Upper lobe of left lung (tissue), 6 donors: ENCODE measurements at places on chromosomes 6 and 20. TPM values are rescaled to one million over a fixed set of nuclear protein-coding genes. Genes with fewer than 3 reads are reported as not detected.

Gene CST4
- total RNA-seq = not detected

DNA sequence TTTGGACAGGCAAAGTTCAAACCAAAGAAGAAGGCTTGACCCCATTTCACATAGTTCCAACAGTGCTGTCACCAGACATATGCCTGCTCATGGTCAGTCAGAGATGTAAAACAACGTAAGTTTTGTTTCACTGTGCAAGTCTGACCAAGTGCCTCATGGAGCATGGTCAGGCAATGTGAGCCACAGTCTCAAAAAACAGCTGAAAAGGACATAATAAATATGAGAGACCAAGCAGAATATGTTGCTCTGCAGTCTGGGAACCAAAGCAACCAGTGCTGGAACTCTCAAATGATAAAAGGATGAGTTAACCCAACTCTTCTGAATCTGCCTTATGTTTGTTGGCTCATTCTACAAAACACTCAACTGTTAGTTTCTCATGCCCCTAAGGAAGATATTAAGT, 39.9 kb upstream of the DST start:
- DNase-seq = no peak
- peak overlapping the region; percentile 4 for H3K27ac ChIP-seq
- peaks cover 9% of the 10 kb centered on the region for H3K4me1 ChIP-seq
- H3K27me3 ChIP-seq = no peaks in the 10 kb centered on the region
- no peaks in the 10 kb centered on the region for H3K36me3 ChIP-seq
- no peak overlapping the region for H3K4me3 ChIP-seq

Gene EPPIN
- not detected for total RNA-seq

DNA sequence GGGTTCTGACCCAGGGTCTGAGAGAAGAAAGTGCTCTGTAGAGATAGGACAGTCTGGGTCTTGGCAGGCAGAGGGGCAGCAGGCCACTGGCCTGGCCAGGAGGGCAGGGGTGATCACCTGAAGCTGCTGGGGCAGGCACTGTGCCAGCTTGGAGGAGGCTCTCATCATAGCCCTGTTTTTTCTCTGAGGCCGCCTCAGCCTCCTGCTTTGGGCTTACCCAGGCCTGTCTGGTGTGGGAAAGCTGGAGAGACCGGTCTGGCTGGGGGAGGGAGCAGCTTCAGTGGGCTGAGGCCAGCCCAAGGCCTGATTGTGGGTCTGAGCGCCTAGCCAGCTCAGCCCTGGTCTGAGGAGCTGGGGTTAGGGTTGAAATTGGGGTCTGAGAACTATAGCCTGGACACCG, 3.9 kb downstream of the LPIN3 start:
- H3K27ac ChIP-seq = no peak overlapping the region
- no peak overlapping the region for H3K4me3 ChIP-seq
- H3K4me1 ChIP-seq = peaks cover 15% of the 10 kb centered on the region
- DNase-seq = no peak
- H3K36me3 ChIP-seq = peaks cover 1% of the 10 kb centered on the region

Gene TREML2
- total RNA-seq = 0.67 TPM

DNA sequence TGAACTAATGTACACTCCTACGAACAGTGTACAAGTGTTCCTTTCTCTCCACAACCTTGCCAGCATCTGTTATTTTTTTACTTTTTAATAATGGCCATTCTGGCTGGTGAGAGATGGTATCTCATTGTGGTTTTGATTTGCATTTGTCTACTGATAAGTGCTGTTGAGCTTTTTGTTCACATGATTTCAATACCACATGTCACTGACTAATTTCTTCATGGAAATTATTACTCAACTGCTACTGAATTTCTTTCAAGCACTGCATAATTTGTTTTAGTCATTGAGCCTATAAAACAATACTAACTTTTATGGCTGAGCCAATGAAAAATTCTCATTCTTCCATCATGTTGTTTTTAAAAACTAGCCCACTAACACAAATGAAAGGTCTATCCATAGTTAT, 115.4 kb downstream of the FRK start:
- H3K27me3 ChIP-seq = no peaks in the 10 kb centered on the region

Gene MLIP
- total RNA-seq = 0.47 TPM

- no peaks in the 10 kb centered on the region for H3K4me1 ChIP-seq
- peaks cover 43% of the 10 kb centered on the region for H3K27me3 ChIP-seq
- no peaks in the 10 kb centered on the region for H3K36me3 ChIP-seq
- no peak overlapping the region for H3K27ac ChIP-seq
- H3K4me3 ChIP-seq = no peak overlapping the region
- DNase-seq = no peak
These were observed 185.9 kb downstream of the TRIM27 start for GRCh38 chr6:28737750-28738395.

DNA sequence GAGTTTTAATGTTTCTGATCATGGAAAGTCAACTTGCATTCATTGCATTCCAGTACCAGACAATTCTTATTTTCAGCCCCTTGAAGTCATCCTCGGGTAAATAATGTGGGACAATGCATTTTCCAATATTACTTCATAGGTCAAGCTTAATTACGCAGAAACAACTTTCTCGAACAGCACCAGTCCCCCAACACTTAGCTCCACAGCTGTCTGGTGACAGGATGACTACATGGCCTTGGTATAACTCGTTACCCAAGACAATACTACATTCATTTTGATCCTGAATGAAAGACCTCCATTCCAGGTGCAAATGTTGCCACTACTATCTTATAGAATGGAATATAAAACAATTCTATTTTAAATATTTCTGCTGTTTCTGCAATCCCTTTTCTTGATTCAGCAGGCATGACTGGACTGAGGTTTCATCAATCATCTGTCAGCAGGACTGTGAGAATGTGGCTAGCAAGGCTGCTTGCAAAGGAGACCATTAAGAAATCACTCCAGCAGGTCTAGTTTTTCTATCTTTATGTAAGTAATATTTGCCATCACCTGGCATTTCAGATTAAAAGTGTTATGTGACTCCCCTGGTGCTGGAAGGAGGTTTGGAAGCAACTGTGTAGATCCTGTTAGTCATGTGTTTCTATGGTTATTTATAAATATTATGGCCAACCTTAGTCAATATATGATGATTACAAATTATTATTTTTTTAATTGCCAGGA, 147.9 kb downstream of the HAO1 start:
- no peaks in the 10 kb centered on the region for H3K36me3 ChIP-seq
- no peak for DNase-seq
- H3K4me3 ChIP-seq = no peak overlapping the region

GRCh38 chr6:64580346-64580745, 944.7 kb downstream of the PHF3 start:
- H3K4me1 ChIP-seq = no peaks in the 10 kb centered on the region
- no peaks in the 10 kb centered on the region for H3K27me3 ChIP-seq
- H3K36me3 ChIP-seq = no peaks in the 10 kb centered on the region
- no peak for DNase-seq

Gene OPRM1
- not detected for total RNA-seq

Gene SLC22A1
- 1.5 TPM for total RNA-seq

GRCh38 chr6:133965817-133966360, 12.9 kb downstream of the TBPL1 start:
- H3K4me1 ChIP-seq = peaks cover 3% of the 10 kb centered on the region
- DNase-seq = no peak
- no peak overlapping the region for H3K4me3 ChIP-seq
- no peaks in the 10 kb centered on the region for H3K36me3 ChIP-seq

Gene GUCA1A
- not detected for total RNA-seq

Gene MYT1
- total RNA-seq = 0.09 TPM

GRCh38 chr6:33936886-33937285, 133.1 kb upstream of the MLN start:
- DNase-seq = no peak
- no peak overlapping the region for H3K27ac ChIP-seq
- no peaks in the 10 kb centered on the region for H3K27me3 ChIP-seq
- no peaks in the 10 kb centered on the region for H3K36me3 ChIP-seq
- no peak overlapping the region for H3K4me3 ChIP-seq

GRCh38 chr20:54535033-54535432, 59.6 kb downstream of the DOK5 start:
- DNase-seq = no peak
- H3K36me3 ChIP-seq = no peaks in the 10 kb centered on the region
- H3K27me3 ChIP-seq = no peaks in the 10 kb centered on the region
- H3K4me1 ChIP-seq = no peaks in the 10 kb centered on the region
- no peak overlapping the region for H3K27ac ChIP-seq
- no peak overlapping the region for H3K4me3 ChIP-seq

Gene TMX4
- total RNA-seq = 29.5 TPM

Gene OR2B6
- not detected for total RNA-seq

- H3K4me1 ChIP-seq = peaks cover 3% of the 10 kb centered on the region
- no peak overlapping the region for H3K4me3 ChIP-seq
- H3K27me3 ChIP-seq = no peaks in the 10 kb centered on the region
- H3K36me3 ChIP-seq = no peaks in the 10 kb centered on the region
These were observed 26.2 kb upstream of the FOXP4 start for GRCh38 chr6:41519745-41520699.

Gene RUNX2
- total RNA-seq = 12.2 TPM

DNA sequence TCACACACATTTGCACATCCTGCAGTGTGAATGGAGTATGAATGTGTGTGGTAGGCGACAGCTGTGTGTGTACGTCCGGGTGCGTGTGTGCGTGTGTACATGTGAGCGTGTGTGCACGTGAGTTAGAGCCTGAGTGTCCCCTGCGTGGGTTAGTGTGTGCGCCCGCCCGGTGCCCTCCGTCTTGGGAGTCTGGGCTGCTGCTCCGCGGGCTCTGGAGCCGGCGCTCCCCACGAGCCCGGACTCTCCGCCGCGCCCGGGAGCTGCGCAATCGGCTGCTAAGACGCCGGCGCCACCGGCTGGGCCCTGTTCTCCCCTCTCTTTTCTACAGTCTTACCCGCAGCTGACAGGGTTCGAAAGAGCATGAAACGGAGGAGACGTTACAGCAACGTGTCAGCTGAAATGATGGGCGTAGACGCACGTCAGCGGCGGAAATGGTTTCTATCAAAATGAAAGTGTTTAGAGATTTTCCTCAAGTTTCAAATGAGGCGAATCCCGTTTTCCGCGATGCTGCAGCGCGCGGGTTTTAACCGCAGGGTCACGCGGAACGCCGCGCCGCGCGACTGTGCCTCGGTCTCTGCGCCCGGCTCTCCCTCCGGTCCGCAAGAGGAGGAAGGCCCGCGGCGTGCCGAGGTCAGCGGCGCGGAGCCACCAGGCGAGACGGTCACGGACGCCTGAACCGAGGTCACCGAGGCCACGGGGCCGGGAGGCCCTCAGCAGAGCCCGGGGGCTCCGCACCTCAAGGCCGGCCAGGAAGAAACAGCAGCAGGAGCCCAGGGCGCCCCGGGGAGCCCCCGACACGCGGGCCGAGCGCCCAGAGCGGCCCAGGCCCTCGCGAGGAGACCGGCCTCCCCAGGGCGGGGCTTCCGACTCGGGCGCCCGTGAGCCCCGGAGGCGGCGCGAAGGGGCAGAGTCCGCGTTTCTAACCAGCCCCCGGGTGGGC, 95.3 kb upstream of the BHLHE23 start:
- peak overlapping the region; percentile 83 for H3K27ac ChIP-seq
- peak overlapping the region; percentile 77 for H3K4me3 ChIP-seq
- H3K27me3 ChIP-seq = no peaks in the 10 kb centered on the region
- peaks cover 16% of the 10 kb centered on the region for H3K4me1 ChIP-seq

DNA sequence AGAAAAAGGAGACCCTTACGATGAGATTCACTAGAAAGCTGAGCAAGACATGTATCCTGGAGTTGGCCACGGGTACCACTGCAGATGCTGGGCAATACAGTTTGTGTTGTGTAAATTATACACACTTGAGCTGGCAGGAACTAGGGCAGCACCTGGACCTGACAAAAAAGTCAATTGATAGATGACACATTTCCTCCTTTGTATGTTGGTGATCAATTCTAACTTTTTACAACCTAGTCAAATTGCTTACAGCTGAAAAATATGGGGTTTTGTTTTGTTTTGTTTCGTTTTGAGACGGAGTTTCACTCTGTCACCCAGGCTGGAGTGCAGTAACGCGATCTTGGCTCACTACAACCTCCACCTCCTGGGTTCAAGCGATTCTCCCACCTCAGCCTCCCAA, 108.9 kb downstream of the UST start:
- H3K27ac ChIP-seq = no peak overlapping the region
- no peaks in the 10 kb centered on the region for H3K27me3 ChIP-seq
- no peak overlapping the region for H3K4me3 ChIP-seq
- no peaks in the 10 kb centered on the region for H3K4me1 ChIP-seq

- H3K27ac ChIP-seq = peak overlapping the region; percentile 20
- no peak overlapping the region for H3K4me3 ChIP-seq
- H3K27me3 ChIP-seq = no peaks in the 10 kb centered on the region
- no peak for DNase-seq
These were observed 985 bp upstream of the VNN2 start for GRCh38 chr6:132758689-132759088.

- H3K27me3 ChIP-seq = no peaks in the 10 kb centered on the region
- H3K4me1 ChIP-seq = no peaks in the 10 kb centered on the region
- H3K27ac ChIP-seq = no peak overlapping the region
- no peak for DNase-seq
- H3K36me3 ChIP-seq = peaks cover 15% of the 10 kb centered on the region
These were observed 44.1 kb downstream of the NUP153 start for GRCh38 chr6:17662585-17662984.

DNA sequence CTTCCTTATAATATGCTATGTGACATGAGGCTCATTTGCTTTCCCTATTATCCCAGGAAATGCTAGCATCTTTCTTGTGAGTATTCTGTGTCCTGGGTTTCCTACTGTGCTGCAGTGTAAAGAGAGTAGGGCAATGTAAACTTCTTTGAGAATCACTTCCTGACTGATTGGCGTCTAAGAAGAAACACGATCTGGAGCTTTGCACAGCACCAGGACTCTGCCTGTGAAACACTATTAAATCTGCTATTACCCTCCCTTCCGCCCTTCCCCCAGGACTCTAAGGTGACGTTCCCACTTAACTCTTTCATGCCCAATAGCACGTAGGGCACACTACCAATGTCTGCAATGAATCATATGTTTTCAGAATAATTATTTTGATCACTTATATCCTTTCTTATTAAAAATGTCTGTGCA, 607.3 kb upstream of the CITED2 start:
- no peak overlapping the region for H3K4me3 ChIP-seq
- H3K36me3 ChIP-seq = no peaks in the 10 kb centered on the region
- no peaks in the 10 kb centered on the region for H3K27me3 ChIP-seq
- H3K4me1 ChIP-seq = peaks cover 19% of the 10 kb centered on the region
- no peak overlapping the region for H3K27ac ChIP-seq

DNA sequence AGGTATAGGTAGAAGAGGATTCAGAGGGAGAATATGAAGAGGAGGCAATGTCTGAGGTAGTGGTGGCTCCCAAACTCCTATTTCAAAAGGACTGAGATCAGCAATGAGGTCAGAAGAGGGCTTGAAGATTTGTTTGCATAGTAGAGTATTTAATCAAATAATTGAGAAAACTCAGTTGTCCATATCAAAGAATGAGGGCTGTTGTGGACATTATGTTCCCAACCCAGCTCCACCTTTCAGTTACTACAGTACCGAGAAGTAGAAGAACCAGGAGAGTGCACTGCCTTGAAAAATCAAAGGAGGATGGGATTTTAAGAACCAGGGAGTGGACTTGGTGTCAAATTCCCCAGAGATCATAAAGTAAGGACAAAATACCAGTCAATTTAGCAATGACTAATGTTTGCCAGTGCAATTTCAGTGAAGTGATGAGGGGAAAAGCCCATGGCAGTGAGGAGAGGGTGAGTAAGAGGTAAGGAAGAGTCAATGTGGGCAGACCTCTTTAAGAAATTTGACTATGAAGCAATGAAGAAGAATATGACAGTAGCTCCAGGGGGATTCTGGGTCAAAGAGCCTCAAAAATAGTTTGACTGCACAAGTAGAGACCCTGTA, 382.4 kb downstream of the PKHD1 start:
- no peaks in the 10 kb centered on the region for H3K36me3 ChIP-seq
- no peaks in the 10 kb centered on the region for H3K27me3 ChIP-seq
- peak; percentile 23 for DNase-seq
- no peak overlapping the region for H3K4me3 ChIP-seq
- H3K4me1 ChIP-seq = peaks cover 3% of the 10 kb centered on the region
- no peak overlapping the region for H3K27ac ChIP-seq
